Activated CD8-positive, alpha-beta T cell treated with anti-CD3 and anti-CD28 coated beads, Interleukin-2, amount 10 ng/mL, durations not matched to agents 7 days and 5 days (primary cell): ENCODE measurements at places on chromosomes 6 and 20. TPM values are rescaled to one million over a fixed set of nuclear protein-coding genes. Genes with fewer than 3 reads are reported as not detected.

- DNase-seq = no peak
These were observed 462.5 kb downstream of the CDH26 start for GRCh38 chr20:60420676-60421229.

Gene BTN2A1
- 23.6 TPM for total RNA-seq

- peak; percentile 78 for DNase-seq
These were observed 29.7 kb downstream of the RREB1 start for GRCh38 chr6:7137335-7138045.

DNA sequence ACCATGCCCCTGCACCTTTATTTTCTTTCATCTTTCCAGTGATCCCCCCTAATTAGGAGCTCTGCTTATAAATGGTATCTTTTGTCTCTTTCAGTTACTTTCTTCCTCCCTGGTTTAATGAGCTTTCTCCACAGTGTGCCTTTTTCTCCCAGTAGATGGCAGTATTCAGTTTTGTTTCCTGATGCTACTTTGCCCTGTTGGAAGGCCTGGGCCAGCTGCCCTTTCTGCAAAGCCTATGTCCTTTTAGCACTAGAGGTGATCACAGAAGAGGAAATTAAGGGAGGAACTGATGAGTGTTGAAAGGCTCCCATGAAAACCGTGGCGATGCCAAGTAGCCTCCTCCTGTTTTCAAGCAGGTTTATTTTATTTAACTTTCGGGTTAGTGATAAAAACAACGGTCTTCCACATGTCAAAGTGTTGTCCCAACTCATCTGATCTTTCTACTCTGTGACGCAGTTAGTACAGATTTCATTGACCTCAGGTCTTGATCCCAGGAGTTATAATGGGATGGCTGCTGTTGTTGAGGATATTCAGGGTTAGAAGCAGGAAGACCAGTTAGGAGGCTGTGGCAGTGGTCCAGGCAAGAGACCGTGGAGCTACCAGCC, 184.2 kb upstream of the BMP2 start:
- no peak for DNase-seq

DNA sequence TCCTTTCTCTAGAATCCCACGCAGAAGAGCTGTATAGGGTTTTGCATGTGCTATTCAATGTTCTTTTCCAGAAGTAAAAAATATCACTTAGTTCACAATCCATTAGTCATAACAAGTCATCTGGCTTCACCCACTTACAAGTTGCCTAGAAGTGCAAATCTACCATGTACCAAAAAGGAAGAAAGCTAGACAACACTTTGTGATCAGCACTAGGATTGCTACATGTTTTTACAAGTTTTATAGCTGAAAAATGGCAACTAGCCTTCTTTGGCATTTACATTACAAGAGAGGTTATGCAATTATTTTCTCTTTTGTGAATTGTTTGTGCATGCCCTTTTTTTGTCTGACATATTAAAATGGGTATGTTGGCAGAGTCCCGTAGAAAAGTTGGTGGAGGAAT, 85.6 kb upstream of the PTPRK start:
- DNase-seq = no peak
